ENCODE measurements at places on chromosomes 7 and 10.

- DNase-seq, result no peak
Observed at GRCh38 chr7:51700593-51701215, 384.1 kb upstream of the COBL start.

DNA sequence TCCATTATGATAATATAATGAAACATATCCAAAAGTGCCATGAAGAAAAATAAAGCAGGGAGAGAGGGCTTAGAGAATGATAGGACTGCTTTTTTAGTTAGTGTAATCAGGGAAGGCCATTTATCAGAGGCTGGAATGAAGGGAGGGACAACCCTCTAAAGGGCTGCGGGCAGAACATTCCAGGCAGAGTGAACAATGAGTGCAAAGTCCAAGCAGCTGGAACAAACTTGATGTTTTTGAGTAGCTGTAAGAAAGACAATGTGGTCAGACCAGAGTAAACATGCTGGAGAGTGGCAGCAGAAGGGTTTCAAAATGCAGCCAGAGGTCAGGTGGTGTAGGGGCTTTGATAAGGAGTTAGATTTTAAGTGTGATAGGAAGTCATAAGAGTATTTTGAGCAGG, 65.6 kb upstream of the CCDC6 start:
- DNase-seq, result no peak

DNA sequence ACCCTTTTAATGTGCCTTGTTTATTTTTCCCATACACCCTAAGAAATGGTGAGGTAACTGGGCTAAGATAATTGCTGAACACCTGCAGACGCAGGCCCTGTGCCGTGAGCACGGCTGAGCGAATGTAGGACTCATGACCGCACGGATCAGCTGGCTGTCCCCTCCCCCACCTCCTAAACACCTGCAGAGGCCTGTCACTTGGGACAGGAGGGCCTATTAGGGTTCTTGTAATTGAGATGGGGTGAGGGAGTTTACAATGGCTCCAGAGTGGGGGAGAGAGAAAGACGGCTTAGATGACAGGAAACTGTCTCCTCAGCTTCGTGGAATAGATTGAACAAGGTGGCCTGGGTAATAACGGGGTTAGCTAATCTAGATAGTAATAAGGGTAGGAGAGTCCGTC, 291.7 kb upstream of the HABP2 start:
- no peak for DNase-seq

DNA sequence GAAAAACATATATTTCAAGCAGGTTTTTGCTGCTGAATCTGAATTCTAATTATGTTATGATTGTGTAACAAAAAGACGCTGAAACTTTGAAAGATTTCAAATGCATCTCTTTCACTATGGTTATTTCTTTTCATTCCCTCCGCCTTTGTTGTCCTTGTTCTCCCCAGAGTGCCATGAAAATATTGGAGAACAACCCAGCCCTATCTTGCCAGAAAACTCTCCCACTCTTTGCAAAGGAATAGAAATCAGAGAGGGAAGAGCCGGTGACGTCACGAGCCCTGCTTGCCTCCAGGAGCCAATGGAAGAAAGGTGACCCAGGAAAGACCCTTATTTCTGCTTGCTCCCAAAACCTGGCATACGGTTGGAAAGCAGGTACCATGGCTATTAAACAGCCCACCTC, 3.4 kb downstream of the GFRA1 start:
- DNase-seq, result no peak

GRCh38 chr10:6204341-6205191, 1.8 kb downstream of the PFKFB3 start:
- DNase-seq, result no peak

DNA sequence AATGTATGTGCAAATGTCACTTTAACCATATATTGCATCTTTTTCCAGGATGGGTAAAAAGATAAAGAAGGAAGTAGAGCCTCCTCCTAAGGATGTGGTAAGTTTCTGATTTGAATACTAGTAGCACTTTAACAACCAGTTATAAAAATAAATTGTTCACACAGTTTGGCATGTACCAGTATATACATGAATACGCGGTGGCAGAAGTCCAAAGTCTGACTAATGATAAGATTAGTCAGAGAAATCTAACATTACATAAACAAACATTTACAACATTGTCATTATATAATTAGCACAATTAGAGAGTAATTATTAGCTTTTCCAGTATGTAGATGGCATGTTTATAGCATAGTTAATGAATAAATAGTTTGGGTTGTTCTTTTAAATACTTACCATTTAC, 4.1 kb downstream of the ARMC3 start:
- DNase-seq, result no peak

- no peak for DNase-seq
Observed at GRCh38 chr7:100016215-100016901, 962 bp downstream of the ZKSCAN1 start.

- no peak for DNase-seq
Observed at GRCh38 chr10:92719991-92720830, 30.5 kb downstream of the HHEX start.

GRCh38 chr7:151244196-151244840, 4.2 kb downstream of the SMARCD3 start:
- DNase-seq, result no peak

DNA sequence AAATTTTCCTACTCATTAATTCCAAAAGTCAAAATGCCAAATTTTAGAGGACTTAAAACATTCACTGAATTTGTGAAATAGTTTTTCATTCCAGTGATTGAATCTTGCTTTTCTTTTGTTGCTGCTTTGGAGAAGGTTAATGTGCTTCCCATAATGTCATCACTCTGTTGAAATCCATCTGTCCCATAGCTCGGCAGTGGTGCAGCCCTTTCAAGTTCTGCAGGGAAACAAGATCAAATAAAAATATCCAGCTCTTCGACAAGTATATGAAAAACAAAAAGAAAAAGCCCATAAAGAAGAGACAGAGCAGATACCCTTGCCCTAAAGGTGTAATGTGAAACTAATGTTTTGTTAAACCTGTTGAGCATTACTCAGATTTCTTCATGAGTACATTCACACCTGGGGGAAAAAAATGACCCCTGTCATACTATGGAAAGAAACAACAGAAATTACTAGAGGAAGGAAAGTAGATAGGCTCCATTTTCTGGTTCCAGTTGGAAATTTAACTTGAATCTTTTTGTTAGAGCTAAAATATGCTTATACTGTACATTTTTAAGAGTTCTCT, 35.1 kb downstream of the AGR3 start:
- DNase-seq, result no peak
